ENCODE measurements at places on chromosomes 3 and 15.
A peak's percentile ranks its signal among the peaks of the same experiment; 100 is the strongest.

DNA sequence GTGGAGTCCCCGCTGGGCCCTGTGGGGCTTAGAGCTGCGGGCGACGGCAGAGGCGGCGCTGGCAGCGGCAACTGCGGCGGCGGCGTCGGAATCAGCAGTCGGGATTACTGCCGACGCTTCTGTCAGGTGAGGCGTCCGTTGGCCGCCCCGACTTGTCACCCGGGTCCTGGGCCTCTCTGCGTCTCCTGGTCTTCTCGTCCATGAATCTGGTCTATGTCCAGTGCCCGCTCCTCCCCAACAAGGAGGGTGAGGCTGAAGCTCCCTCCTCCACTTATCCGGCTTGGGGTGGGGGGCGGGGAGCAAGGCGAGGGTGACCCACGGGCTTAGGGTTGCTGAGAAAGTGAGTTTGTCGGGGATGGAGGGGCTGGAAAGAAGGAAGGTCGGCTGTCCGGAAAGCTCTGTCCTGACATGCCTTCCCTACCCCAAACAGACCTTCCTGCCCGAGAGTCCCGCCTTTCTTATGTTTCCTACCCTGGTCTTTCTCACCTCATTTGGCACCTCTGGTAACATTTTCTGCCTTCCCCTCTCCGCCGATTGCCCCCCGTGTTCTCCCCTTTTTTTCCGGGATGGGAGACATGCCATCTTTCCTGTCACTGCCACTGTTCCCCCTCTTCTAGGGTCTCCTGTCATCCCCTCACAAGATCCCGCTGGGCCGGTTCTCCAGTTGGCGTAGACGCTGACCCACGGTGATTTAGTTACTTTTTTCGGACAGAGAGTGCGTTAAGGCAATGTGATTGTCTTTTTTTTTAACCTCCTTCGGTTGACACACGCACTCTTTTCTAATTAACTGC lies 520 bp downstream of the ZNF654 start:
- no peak for DNase-seq

GRCh38 chr3:41881233-41881821 lies 80.6 kb downstream of the ULK4 start:
- peak; percentile 46 for DNase-seq

GRCh38 chr3:49717211-49717958 lies 2.1 kb downstream of the AMIGO3 start:
- DNase-seq, result no peak

DNA sequence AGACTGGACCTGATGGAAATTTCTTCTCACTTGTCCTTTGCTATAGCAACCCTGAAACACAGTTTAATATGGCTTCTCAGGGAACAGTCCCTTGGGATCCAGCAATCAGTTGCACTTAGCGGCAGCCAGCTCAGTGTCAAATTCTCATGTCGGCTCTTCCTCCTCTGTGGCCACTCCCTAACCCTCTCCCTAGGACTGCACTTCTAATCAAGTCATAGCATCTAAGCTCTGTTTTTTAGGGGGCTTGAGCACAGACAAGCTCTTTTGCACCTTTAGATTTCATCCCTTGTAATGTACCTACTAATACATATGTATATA lies 250.5 kb upstream of the TLE3 start:
- DNase-seq, result no peak

GRCh38 chr3:59884409-59884808 lies 834.6 kb upstream of the CFAP20DC start:
- no peak for DNase-seq

- DNase-seq, result no peak
These were observed 59.6 kb downstream of the SLC12A8 start for GRCh38 chr3:125152951-125153350.

- no peak for DNase-seq
These were observed 61.5 kb downstream of the PRICKLE2 start for GRCh38 chr3:64163755-64164148.

DNA sequence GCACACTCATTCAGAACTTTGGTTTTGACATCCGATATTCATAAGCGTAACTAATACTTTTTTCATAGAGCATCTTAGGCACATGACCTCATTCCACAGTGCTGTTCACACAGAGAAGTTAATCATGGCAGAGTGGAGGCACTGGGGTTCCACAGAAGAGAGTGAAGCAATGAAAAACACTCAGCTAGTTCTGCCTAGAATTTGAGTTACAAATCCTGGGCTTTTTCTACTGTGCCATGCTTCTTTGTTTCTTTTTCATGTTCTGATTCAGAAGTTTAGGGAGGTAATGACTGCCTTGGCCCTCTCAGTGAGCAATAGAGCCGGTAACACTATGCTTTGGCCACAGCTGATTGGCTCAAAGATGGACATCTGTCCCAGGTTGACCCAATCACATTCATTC lies 176.1 kb upstream of the MITF start:
- no peak for DNase-seq

DNA sequence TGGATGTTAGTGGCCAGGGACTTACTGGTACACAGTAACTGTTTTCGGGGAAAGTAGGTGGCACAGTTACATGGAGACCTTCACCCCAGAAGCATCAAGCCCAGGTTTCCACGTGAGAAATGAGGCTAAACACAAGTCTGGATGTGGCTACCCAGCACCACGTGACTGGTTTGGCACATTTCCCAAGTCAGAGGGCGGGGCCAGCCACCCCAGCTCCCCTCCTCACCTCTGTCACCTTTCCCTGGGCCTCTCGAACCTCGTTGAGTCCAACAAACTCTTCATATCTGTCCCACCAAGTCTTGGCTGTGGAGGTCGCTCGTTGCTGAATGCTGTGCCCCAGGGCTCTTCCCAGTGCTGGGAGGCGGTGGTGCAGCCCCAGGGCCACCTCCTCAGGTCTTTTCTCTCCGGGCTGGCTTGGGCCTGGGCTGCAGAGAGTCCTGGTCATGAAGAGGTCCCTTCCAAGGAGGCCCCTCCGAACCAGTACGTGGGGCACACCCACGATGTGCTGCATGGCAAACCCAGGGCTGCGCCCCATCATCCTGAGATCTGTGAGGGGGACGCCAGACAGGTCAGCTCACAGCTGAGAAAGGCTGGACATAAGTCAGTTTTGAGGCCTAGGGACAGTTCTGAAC lies 4.8 kb upstream of the PLXNB1 start:
- no peak for DNase-seq

All from SW 1271 (cell line).